Neural crest cell (in vitro differentiated cells): ENCODE measurements at places on chromosomes 5 and 9. TPM values are rescaled to one million over a fixed set of nuclear protein-coding genes. Genes with fewer than 3 reads are reported as not detected.

- peaks cover 60% of the 10 kb centered on the region for H3K4me1 ChIP-seq
- DNase-seq, result peak; percentile 42
- H3K27me3 ChIP-seq, result peaks cover 92% of the 10 kb centered on the region
- no peaks in the 10 kb centered on the region for H3K36me3 ChIP-seq
Observed at GRCh38 chr9:37036776-37037502, 2.9 kb upstream of the PAX5 start.

GRCh38 chr5:32277798-32278197, 34.9 kb downstream of the MTMR12 start:
- peaks cover 3% of the 10 kb centered on the region for H3K36me3 ChIP-seq
- peaks cover 29% of the 10 kb centered on the region for H3K4me1 ChIP-seq
- H3K27me3 ChIP-seq, result no peaks in the 10 kb centered on the region
- peak overlapping the region; percentile 96 for H3K27ac ChIP-seq
- H3K4me3 ChIP-seq, result no peak overlapping the region

The DNAI1 gene
- total RNA-seq, result 1.5 and 1.9 TPM in 2 replicates

DNA sequence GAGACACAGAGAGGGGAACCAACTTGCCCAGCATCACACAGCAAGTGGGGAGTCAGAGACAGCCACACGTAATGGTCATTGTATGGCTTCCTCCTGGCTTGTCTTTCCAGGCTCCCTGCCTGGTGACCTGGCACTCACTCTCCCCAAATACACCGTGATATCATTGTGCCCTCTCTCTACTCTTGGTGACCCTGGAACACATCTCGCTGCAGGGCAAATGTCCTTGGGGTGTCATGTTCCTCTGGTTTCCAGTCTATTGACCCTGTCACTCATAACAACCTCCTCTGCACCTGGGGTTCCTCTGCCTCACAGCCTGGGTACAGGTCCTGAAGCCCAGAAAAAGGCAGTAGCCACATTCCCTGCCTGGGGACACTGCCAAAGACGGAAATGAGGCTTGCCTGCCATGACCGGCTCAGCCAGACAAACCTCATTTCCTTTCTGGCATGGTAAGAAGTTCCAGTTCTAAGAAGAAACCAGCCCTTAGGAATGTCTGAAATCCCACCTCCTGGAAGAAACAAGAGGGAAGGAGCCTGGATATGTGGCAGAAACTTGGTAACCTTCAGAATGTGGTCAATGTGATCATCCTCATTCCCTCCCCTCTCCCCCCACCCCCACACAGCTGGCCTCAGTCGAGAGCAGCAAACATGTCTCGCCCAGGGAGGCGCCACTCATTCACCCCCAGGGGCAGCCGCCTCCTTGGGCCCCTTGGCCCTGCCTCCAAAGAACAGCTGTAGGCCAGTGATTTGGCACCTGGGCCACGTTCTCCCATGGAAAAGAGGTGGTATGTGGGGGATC, 30.6 kb upstream of the SMU1 start:
- peaks cover 4% of the 10 kb centered on the region for H3K4me1 ChIP-seq
- H3K27ac ChIP-seq, result peak overlapping the region; percentile 35
- H3K4me3 ChIP-seq, result no peak overlapping the region
- H3K27me3 ChIP-seq, result no peaks in the 10 kb centered on the region
- no peak for DNase-seq

DNA sequence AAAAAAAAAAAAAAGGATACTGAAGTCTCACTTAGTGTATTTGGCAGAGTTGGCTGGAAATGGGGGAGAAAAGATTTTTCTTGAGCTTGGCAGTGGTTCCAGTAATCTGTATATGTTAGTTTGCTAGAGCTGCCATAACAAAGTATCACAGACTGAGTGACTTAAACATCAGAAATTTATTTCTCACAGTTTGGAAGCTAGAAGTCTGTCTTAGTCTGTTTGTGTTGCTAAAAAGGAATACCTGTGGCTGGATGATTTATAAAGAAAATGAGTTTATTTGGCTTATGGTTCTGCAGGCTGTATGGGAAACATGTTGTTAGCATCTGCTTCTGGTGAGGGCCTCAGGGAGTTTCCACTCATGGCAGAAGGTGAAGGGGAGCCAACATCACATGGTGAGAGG, 89.6 kb upstream of the CEP78 start:
- H3K27me3 ChIP-seq, result no peaks in the 10 kb centered on the region
- H3K27ac ChIP-seq, result no peak overlapping the region
- DNase-seq, result no peak
- H3K4me3 ChIP-seq, result no peak overlapping the region

The GDA gene
- 11.5 and 12.3 TPM in 2 replicates for total RNA-seq
